ENCODE measurements at places on chromosomes 2 and 18.

DNA sequence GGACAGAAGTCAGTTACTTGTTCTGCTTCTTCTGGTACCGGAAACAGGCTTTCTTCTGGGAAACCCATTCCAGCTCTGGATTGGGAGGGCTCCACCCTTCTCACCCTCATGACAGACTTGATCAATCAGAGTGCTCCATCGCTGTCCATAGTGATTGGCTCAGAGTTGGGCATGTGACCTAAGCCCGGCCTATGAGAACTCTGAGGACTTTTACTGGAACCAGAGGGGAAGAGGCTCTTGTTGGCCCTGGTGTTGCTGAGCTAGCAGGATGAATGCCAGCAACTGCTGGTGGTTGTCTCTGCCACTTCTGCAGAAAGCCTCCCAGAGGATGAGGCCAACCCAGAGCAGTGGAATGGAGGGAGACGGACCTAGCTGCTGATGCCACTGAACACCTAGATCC is 33.3 kb downstream of the TMEM37 start:
- DNase-seq: no peak

DNA sequence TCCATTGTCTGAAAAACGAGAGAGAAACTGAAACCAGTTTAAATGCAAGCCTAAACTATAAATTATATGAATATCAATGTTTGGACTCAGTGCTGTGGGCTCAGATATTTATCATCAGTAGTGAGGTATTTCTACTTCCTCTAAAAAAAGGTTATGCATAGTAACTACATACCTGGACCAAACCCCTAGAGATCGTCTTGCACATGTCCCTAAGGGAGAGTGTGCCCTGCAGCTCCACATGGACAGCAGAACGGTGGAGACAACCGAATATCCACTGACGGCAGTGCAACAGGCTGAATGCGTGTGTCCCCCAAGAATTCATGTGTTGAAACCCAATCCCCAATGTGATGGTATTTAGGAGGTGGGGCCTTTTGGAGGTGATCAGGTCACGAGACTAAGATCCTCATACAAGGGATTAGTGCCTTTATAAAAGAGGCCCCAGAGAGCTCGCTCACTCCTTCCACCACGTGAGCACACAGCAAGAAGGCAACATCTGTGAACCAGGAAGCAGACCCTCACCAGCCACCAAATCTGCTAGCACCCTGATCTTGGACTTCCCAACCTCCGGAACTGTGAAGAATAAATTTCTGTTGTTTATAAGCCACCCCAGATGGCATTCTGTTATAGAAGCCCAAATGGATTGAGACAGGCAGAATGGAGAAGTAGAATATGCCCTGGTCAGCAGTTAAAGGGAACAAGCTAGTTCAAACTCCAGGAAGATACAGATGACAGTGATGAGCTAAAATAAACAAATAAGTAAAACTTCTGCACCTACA is 208.4 kb downstream of the ANAPC1 start:
- no peak for DNase-seq

DNA sequence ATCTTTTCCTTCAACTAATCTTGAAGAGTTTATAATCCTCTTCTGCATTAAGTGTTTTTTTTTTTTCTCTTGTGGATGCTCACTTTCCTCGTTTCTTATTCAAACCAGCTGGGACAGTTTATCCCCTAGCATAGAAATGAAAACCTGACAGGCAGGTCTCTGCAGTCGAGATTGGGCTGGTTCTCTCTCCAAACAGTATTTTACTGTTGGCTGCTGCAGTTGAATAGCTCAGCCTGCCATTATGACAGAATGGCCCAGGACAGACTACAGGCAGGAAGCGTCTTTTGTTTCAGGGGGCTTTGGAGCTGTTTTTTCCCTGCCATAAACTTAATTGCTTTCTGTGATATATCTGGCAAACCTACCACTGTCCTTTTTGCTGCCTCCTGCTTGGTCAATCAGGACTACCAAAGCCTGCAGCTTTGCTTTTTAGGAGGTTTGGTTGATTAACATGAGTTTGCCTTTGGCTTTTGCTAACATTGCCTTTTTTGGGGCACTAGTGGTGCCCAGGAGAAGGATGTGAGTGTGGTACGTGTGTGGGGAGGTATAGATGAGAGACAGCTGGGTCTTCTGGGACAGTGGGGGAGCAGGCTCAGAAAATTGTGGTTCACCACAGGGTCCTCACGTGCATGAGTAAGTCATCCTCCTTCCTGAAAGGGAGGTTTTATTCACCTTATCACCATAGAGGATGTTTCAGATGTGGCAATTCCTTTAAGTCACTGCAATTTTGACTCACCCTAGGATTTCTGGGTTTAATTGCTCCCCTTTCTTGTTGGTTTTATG is 128.7 kb downstream of the LYPD6B start:
- DNase-seq: no peak

GRCh38 chr2:214096208-214096715 is 314.6 kb upstream of the VWC2L start:
- DNase-seq: no peak

- no peak for DNase-seq
These were observed 47.5 kb downstream of the VSNL1 start for GRCh38 chr2:17588031-17588430.

- no peak for DNase-seq
These were observed 112.4 kb downstream of the FEZ2 start for GRCh38 chr2:36485521-36485920.

GRCh38 chr2:209845666-209846065 is 74.0 kb downstream of the UNC80 start:
- DNase-seq: no peak

GRCh38 chr18:74577019-74577418 is 20.7 kb upstream of the ZNF407 start:
- no peak for DNase-seq

GRCh38 chr2:238167761-238168160 is 9.0 kb downstream of the ERFE start:
- no peak for DNase-seq

DNA sequence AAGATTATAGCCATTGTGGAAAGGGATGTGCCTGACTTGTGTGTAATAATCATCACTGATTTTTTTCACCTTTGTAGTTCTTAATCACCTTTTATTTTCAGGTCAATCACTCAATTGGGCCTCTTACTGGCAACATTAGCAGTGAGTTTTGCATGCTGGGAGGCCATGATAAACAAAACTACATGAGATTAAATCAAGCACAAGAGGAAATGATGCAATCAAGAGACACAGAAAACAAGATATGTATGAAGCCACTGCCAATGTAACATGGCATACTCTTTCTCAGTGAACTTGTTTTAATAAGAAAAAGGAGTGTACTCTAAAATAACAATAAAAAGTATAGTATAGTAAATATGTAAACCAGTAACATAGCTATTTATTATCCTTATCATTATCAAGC is 69.9 kb upstream of the FSIP2 start:
- DNase-seq: no peak

All from right hindlimb (tissue), 1 donor.